ENCODE measurements at places on chromosomes 12 and 14. TPM values are rescaled to one million over a fixed set of nuclear protein-coding genes. Genes with fewer than 3 reads are reported as not detected.

DBX2 gene
- total RNA-seq, result not detected

ACRBP gene
- 5.9 TPM for total RNA-seq

UBR7 gene
- total RNA-seq, result 17.4 TPM

ACOT6 gene
- total RNA-seq, result not detected

GLT8D2 gene
- 0.99 TPM for total RNA-seq

DNA sequence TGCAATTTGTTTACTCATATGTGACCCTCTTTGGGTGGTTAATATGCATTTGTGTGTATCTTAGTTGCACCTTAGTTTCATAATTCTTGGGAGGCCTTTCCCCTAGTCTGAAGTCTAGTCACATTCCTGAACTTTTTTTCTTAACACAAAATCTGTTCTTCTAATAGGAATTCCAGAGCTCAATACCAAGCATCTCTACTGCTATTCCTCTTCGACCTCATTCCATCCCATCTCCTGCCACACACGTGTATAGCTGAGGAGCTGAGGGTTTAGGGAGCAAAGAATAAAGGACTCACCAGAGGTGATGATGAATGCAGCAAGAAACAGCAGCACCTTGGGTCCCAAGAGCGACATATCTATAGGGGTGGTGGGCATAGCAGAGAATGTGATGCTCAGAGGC is 875 bp downstream of the MFAP5 start:
- no peak for DNase-seq

DNA sequence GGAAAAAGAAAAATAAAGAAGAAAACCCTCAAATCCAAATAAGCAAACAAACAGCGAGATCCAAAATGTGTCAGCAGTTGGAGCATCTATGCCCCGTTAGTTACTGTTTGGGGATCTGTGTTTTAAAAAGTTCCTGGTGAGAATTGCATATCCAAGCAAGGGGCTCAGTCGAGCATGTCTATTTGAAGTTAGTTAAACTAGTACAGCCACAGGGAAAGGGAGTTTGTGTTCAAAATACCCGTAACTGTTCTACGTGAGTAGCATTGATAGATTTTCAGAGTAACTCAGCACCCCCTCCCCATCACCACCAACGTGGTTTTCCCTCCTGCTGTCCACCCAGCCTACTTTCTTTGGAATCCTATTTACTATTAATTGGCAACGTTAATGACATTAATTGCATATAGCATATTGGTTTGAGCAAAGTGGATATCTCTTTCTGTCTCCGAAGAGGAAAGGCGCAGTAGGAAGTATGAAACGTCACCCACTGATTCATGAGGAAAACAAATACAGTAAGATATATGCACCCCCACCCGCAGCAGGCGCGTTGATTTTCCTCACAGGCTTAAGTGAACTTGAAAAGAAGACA is 1.5 kb downstream of the NPAS3 start:
- DNase-seq, result no peak

- no peak for DNase-seq
These were observed 19.1 kb downstream of the BBS10 start for GRCh38 chr12:76329159-76329558.

- no peak for DNase-seq
These were observed 28.7 kb downstream of the MLXIP start for GRCh38 chr12:122107261-122107660.

GRCh38 chr14:52834440-52834842 is 43.0 kb upstream of the GNPNAT1 start:
- no peak for DNase-seq

DNA sequence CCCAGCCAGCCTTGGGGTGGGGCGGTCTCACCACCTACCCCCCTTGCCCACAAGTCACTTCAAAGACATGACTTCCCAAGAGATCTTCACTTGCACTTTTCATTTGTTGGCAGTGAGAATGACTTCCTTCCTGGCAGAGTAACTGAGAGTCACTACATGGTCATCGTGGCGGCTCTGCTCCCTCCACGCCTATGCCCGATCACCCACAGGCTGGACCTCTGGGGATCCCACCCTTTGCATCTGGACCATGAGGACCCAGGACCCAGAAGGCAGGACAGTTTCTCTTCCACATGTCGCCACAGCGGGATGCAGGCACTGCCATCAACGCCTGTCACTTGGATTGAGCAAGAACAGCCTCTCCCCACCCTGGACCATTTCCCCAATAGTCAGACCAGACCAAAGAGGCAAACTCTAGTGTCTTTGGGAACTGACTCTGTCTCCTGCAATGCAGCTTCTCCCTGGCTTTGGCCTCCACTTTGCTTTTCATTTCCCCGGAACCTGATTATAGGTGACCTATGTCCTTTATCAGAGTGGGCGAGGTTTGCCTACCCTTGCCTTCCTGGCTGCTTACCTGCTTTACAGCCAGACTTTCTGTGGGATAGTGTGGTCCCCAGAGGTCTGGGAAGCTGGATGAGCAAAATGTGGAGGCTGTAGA is 3.6 kb downstream of the VDR start:
- DNase-seq, result no peak

DNA sequence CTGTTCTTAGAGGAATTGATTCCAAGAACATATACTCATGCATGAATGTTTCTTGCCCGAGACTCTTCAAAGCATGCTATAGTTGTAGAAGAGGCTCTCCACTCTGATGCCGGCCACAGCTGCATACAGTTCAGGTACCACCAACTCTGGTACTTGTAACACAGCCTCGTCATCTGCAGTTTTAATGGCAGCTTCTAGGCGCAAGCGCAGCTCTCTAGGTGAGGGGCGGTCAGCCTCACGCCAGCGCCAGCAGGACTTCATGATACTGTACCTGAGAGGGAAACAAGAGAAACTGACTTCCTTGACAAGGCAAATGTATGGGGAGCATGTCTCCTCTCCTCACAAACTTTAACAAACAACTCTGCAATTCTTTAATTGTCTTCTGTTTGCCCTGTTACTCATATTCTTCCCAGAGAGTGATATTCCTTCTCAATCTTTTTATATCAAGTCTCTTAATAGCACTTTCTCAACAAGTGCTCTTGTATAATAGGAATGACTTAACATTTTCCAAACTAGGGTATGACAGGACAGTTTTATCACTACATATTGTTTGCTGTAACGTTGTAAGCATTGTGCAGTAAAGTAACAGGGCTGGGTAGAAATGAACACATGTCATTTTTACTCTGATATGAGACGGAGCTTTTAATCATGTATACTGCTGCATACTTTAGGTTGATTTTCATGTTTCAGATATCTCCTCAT is 6.8 kb upstream of the MAGOHB start:
- DNase-seq, result no peak

DNA sequence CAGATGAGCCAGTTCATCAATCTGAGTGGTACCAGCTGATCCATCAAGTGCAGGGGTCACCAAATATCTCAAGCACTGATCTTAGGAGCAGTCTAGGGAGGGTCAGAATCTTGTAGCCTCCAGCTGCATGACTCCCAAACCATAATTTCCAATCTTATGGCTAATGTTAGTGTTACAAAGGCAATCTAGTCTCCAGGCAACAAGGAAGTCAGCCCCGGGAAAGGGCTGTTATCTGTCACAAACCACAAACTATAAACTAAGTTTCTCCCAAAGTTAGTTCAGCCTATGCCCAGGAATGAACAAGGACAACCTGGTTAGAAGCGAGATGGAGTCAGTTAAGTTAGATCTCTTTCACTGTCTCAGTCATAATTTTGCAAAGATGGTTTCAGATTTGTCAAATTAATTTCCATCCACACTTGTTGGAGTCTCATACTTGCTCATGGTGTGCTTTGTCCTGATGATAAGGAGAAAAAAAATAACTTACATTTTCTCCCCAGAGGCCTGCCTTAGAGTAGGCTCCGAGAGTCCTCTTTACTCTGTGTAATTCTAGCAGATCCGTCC is 3.9 kb upstream of the ABHD4 start:
- DNase-seq, result no peak

GRCh38 chr12:124660851-124661250 is 93.4 kb upstream of the NCOR2 start:
- DNase-seq, result no peak

DNA sequence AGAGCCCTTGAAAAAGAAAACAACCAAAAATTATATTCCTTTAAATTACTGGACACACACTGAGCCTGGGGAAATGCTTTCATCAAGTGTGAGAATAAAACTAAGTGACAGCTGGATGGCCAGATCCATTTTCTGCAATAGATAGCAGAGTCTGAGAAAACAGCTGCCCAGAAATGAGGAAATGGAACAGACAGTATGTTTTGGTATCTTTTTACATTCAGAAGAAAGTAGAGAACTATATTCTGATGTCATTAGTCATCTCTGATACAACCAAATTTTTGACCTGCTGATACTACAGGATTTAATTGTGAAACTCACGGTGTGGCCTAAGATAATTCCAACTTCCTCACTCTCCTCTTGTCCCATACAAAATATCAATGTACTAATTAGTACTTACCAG is 78.2 kb downstream of the HMGA2 start:
- no peak for DNase-seq

GRCh38 chr14:65423982-65424381 is 11.5 kb downstream of the FUT8 start:
- no peak for DNase-seq

DNA sequence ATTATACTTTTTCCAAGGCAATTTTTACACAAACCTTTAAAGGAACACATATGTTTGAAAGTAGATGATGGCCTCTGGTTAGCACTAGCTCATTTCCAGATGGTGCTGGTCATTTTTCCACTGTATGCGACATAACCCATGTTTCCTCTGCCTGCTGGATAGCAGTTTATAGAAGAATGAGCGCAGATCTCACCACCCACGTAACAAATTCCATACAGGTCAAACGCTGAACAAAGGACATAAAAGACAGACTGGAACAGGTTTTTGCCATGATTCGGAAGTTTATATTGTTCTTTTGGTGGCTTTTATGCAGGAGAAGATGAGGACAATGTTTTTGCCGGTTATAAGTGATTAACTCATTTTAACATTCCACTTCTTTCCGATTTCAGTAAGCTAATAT is 30.7 kb downstream of the PPP1R36 start:
- no peak for DNase-seq

All from body of pancreas (tissue), 4 donors.